Activated CD4-positive, alpha-beta T cell treated with anti-CD3 and anti-CD28 coated beads, Interleukin-2, Interleukin-4, amounts not matched to agents 100 ng/mL and 50 ng/mL, durations not matched to agents 16 hours and 8 hours (primary cell): ENCODE measurements at places on chromosomes 4 and X.

GRCh38 chr4:8428288-8429097, 12.0 kb downstream of the ACOX3 start:
- peak; percentile 91 for DNase-seq

GRCh38 chr4:48275247-48275646, 5.6 kb upstream of the TEC start:
- DNase-seq, result peak; percentile 35

- no peak for DNase-seq
Observed at GRCh38 chrX:15217161-15217560, 52.7 kb downstream of the ASB9 start.

GRCh38 chrX:10089378-10089795, 67.4 kb upstream of the CLCN4 start:
- no peak for DNase-seq

DNA sequence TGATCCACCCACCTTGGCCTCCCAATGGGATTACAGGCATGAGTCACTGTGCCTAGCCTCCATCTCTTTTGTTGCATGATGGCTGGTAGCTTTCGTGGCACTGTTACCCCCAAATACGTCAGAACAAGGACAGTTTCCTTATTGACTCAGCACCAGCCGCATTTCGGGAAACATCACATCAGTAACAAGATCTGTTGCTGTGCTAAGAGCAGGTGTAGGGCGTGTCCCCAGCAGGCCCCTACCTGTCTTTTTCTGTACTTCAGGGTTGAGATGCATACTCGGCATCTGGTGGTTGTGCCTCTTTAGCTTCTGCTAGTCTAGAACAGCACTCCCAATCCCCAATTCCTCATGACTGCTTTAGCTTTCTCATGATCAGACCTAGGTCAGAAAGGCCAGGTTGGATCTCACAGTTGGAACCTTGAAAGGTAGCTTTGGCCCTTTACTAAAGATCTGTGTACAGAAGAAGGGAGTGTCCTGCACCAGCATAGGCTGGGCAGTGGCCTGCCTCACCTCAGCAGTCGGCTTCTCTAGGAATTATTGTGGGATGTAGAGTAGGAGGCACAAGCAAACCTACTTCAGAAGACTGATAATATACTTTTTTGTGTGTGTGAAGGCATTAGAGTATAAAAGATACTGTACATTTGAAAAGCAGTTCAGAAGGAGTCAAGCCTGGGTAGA, 36.8 kb downstream of the NSD2 start:
- DNase-seq, result no peak
